ENCODE measurements at places on chromosomes 16 and 17.

- DNase-seq, result no peak
Measured at GRCh38 chr17:10798332-10798749, 5.6 kb downstream of the TMEM238L start.

DNA sequence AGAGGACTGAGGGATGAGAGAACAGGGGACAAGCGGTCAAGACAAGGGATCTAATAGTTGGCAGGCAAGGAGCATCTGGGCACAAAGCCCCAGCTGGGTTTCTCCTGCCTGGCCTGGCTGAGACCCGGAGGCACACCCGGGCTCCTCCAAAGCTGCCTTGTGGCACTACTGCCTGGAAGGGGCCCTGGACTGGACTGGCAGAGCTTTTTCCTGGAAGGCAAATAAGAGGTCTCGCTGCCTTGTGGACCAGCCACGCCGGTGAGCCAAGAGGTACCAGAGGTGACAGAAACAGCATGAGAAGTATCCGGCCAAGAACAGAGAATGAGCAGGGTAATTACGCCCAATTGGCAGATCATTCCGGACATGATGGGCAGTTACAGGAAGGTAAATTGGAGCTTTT lies 64.6 kb downstream of the GTF3C1 start:
- no peak for DNase-seq

GRCh38 chr16:57648125-57648524 lies 19.7 kb downstream of the ADGRG1 start:
- DNase-seq, result no peak

DNA sequence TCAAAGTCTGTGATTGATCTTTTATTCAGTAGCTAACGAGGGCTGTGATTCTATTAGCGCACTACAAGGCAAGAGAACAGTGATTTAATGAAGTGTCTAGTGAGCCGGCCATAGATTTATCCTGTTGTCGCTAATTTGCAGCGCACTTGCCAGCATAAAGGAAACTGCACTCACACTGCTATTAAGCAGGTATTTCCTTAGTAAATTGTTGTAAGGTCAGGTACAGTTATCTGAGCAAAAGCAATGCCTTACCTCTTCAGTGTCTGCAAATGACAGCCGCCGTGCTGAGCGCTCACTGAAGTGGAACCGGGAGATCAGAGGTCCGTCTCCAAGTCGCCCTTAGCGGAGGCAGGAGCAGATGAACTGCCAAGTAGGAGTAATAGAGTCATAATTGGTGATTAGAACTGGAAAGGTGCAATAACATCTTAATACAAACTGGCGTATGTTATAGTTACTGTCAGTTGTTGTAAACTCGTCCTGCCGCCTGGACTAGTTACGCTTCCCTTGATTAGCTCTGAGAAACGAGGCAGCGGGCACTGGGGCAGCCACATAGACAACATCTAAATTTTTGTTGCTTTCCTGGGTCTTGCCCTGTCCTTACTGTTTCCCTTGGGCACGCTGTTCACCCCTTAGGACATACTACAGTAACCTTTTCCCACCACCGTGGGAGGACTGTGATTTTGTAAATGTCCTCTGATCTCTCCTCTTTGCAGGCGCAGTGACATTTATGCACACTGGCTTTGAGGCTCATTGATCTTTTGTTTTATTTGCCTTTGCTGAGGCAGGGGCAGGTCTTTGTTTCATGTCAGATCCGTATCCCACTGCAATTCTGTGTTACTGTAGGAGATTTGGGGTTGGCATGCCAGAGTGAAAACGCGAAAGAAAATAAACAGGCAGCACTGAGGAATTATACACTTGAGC lies 363.1 kb downstream of the WWOX start:
- DNase-seq, result no peak

DNA sequence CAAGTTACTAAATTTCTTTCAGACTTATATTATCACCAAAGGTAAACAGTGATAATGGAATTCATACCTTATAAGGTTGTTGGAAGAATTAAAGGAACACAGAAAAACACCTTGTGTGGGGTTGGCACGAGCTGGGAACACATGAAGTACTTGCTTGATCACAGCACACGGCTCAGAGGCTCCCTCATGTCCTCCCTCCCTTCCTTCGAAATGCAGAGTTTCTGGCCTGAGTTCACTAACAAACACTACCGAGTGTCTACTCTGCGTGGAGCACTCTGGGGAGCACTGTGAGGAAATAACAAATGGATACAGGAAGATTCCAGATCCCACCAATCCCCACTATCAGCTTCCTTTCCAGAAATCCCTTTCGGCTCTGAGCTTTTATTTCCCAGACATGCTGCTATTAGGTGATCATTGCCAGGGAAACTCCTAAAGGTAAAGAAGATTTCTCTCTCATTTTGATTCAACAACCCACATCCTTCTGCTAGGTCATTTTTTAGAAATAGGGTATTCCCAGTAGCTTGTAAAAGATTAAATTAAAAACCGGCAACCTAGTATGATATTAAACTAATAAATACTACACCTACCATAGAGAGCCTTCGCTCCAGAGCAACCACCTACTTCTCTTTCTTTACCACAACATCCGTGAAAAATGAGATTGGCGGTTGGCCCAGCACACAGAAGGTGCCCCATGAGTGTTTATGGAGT lies 6.1 kb upstream of the HNF1B start:
- DNase-seq, result no peak

DNA sequence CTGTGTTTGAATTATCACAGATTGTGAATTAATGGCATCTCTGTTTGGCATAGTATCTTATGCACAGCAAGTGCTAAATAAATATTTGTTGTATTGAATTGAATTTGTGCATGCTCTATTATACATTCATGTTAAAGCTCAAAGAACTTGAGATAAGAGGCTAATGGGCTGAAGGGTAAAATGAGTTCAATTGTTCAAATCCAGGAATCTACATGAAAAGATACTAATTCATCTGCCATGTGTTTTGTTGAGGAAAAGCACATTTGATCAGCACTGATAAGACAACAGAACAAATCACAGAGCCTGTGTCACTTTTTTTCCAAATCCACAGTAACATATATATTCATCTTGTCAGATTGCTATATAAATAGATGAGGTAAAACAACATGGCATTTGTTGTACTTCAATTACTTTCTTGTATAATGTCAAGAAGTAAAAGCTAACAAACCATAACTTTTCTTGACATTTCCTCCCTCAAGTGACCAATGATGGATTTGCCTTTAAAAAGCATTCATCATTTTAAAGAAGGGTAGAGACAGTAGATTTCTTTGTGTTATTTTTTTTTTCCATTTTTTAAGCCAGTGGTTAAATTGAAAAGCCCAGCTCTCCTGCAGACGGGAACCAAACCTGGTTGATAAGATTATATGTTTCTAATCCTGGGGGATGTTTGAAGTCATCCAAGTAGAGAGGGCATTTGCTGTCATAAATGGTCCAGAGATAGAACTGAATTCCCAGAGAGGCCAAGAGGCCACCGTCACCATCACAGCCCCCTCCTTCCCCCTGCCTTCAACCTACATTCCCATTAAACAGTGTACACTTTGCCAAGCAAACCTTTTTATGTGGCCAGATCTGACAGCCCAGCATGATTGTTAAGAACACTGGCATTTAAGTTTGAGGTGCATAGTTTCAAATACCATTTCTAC lies 123.0 kb downstream of the CHD9NB start:
- DNase-seq, result no peak

GRCh38 chr16:66549284-66550131 lies at the start of gene TK2:
Gene TK2 (minus strand): TSS chr16:66550122. CDS start chr16:66550061, 61 bp downstream.
- DNase-seq, result peak; percentile 46

- DNase-seq, result no peak
Measured at GRCh38 chr17:82878527-82878926, 38.7 kb upstream of the ZNF750 start.

DNA sequence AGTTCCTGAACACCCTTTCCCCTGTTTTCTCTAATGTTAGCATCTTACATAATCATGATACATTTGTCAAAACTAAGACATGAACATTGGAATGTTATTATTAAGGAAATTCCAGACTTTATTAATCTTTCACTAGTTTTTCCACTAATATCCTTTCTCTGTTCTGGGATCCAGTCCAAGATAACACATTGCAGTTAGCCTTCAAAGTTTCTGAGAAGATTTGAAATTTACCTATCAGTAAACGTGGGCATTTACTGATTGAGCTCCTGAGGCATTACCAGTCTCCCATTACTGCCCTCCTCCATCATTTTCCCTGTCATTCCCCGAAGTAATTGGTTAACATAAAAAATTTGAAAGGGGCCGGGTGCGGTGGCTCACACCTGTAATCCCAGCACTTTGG lies 5.7 kb upstream of the CD300LG start:
- DNase-seq, result no peak

DNA sequence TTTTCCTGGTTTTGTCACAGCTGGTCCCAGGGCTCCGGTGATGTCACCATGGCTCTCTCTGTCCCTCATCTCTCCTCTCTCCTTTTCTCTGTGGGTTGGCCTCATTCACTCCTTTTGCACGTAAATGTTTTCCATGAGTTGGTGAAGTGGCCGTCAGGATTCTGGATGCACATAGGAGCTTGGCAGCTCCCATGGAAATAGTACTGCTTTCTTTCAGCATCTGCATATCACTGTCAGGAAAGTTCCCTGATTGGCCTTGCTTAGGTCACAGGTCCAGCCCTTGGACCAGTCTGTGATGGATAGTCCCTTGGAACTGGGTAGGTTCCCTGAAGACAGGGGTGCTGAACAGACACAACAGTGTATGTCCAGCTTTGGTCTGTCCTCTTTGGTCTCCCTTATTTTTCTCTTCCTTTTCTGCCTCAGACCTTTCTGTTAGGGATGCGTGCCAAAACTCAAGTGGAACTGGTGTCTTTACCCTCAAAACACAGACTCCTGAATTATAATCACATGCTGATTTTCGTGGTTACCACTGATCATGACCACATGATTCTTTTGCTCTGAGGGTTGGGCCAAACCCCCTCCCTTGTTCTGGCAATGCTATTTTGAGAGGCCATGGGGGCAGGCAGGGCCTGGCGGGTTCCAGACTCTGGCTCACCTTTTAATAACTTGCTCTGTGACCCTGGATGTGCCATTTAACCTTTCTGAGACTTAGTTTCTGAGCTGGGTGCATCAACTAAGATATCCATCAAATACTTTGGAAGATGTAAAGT lies 99.0 kb downstream of the MSI2 start:
- no peak for DNase-seq

DNA sequence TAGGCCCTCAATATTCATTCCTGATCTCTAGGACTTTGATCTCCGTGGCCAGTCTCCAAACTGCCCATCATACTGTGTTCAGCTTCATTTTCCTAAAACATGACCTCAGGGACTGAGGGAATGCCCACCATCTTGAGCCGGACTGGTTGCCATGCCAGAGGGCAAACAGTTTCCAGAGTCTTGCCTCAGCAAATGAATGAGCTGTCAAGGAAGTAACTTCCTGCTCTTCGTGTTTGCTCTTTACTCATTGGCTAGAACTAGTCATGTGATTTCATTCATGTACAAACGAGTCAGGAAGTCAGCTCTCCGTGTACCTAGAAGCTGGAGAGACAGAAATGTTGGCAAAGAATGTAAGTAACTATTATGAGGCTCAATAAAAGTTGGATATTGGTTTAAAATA lies 50.2 kb downstream of the ANKFN1 start:
- DNase-seq, result no peak

DNA sequence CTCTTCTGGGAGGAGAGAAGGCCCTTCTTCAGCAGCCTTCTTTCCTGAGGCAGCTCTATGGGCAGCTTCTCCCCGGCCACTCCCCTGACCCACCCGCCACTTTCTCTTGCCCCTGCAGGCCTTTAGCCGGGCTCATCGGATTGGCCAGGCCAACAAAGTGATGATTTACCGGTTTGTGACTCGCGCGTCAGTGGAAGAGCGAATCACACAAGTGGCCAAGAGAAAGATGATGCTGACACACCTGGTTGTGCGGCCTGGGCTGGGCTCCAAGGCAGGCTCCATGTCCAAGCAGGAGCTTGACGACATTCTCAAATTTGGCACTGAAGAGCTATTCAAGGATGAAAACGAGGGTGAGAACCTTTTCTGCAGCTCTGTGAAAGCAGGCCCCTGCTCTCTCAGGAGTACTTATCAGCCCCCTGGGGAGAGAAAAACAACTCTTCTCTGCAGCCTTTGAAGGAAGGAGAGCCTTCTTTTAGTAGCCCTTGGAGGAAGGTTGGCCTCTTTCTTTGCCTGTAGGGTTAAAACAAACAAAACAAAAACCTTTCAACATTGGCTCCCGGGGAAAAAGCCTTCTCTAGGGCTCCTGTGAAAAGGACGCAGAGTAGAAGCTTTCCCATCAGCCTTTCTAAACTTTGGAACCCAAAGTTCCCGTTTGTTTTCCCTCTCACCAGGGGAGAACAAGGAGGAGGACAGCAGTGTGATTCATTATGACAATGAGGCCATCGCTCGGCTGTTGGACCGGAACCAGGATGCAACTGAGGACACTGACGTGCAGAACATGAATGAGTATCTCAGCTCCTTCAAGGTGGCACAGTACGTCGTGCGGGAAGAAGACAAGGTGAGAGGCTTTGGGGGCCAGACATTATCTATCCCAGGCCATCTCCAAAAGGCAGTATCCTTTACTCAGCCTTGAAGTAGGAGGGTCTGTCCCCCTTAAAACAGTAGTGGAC lies 12.7 kb downstream of the RNF227 start:
- DNase-seq, result no peak

DNA sequence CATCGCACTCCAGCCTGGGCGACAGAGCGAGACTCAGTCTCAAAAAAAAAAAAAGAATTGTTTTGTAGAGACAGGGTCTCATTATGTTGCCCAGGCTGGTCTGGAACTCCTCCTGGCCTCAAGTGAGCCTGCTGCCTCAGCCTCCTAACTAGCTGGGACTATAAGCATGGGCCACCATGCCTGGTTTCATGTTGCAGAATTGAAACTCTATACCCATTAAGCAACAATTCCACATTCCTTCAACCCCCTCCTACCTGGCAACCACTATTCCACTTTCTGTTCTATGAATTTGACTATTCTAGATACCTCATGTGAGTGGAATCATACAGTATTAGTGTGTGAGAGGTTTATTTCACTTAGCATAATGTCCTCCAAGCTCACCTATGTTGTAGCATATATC lies 24.5 kb downstream of the RNF135 start:
- DNase-seq, result no peak

GRCh38 chr17:42436391-42436790 lies 13.3 kb upstream of the CAVIN1 start:
- DNase-seq, result no peak

DNA sequence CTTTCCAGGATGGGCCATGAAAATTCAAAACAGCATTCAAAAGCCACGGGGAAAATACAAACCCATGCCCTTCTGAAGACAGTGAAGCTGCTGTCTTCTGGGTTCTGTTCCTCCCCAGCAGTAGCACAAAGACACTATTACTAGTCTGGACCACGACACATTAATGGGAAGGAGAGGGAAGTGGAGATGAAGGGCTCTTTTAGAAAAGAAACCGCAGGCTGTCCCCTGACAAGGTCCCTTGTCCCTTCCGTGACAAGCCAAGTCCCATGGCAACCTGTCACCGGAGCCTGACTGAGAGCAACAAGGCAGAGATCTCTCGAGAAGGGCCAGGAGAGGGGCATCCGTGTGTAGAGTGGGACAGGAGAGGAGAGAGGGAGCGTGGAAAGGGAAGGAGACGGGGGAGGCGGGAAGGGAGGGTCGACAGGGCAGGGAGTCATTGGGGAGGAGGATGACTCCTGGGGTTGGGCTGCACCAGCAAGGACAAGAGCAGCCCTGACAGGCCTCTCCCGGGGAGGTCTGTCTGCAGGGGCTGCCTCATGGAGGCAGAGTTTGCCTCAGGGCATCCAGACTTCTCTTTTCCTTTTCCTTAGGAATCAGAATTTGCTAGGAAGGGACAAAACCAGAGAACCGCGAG lies 436.2 kb downstream of the SLC39A11 start:
- DNase-seq, result no peak

GRCh38 chr17:42883802-42884558 lies 16.6 kb upstream of the G6PC1 start:
- no peak for DNase-seq

- DNase-seq, result peak; percentile 11
Measured at GRCh38 chr17:59607817-59608403, 11.8 kb upstream of the CLTC start.
